K562 (cell line): ENCODE measurements at places on chromosomes 11 and 22.

- peak; percentile 59 for DNase-seq
These were observed 3.5 kb upstream of the ACAT1 start for GRCh38 chr11:108117746-108118371.

GRCh38 chr22:47357086-47357485 lies 594.6 kb downstream of the TBC1D22A start:
- no peak for DNase-seq

DNA sequence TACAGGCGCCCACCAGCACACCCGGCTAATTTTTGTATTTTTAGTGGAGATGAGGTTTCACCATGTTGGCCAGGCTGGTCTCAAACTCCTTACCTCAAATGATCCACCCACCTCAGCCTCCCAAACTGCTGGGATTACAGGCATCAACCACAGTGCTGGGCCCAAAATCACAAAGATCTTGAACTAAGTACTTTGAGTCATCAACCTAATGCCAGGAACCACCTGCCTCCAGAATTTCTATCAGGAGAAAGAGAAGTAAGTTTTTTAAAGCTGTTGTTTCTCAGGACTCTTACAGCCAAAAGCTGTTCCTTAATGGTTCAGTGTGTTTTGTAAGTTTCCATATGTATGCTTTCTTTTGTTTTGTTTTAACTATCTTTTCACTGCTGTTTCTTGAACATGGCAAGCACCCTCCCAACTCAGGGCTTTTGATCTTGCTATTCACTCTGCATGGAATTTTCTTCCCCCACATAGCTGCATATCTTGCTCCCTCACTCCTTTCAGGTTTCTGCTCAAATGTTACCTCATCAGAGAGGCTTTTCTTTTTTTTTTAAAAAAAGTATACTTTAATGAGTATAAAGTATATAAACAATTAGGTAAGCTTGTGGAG lies 6.0 kb upstream of the PAK1 start:
- DNase-seq = no peak

GRCh38 chr11:460331-461199 lies 10.5 kb downstream of the PTDSS2 start:
- DNase-seq = peak; percentile 70

DNA sequence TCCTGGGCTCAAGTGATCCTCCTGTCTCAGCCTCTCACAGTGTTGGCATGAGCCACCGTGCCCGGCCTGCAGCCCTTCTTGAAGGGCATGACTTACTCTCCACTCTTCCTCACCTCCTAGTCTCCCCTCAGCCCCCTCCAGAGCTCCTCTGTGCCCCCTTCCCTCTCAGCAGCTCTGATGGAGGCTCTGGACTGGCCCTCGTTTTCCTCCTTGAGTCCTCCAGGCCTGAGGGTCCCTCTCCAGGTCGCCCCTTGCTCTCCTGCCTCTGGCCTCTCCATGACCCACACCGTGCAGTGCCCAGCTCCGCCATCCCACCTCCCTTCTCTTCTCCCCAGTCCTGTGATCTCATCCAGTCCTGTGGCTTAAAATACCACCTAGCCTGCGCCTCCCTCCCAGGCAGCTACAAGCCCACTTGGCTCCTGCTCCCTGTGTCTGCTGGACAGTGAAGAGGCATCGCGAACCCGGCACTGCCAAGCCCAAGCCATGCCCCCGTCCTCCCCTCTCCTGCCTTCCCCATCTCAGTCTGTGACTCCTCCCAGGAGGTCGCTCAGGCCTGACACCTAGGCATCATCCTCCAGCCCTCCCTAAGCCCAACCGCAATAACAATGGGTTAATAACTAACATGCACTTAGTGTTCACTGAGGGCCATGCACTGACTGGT lies 11.9 kb downstream of the KCNJ4 start:
- DNase-seq = no peak

GRCh38 chr11:35541621-35542375 lies 16.4 kb upstream of the PAMR1 start:
- DNase-seq = no peak

DNA sequence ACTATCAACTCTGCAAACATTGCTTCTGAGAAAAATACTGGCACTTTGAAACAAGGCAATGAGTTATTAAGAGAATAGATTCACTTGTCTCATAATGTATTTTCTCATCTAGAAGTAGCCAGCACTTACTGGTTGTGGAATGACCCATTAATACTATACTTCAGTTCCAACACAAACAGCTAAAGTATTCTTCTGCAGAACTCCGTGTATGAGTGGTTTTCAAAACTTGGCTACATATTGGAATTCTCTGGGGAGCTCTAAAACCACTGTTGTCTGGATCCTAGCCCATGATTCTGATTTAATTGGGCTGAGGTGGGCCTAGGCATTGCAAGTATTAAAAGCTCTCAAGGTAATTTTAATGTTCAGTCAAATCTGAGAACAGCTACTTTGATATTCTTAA lies 1416.4 kb upstream of the RAG2 start:
- no peak for DNase-seq

DNA sequence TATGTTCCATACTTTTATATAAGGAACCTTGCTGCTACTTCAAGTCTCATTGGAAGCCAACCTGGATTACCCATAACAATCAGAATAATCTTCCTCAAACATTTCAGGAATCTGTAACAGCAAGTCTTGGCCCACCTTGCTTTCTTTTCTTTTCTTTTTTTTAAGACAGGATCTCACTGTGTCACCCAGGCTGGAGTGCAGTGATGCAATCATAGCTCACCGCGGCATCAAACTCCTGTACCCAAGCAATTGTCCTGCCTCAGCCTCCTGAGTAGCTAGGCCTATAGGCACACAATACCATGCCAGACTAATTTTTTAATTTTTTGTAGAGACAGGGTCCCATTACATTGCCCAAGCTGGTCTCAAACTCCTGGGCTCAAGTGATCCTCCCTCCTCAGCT lies 29.3 kb upstream of the PRDM10 start:
- no peak for DNase-seq

DNA sequence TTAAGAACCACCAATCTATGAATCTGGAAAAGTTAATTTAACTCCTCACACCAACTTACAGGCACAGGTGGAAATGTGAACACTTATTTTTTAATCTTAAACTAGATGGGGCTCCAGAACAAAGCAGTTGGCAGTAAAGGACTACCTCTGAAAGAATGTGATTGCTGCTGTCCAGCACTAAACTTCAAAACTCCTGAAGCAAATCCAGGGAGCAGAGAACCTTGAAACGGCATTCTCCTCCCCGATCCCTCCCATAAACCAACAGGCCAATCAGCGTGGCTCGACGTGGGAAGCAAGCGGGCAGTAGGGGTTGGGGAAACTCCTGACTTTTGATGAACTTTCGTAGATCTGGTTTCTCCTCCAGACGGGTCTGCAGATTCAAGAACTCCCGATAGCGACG lies 5.0 kb downstream of the SNX19 start:
- no peak for DNase-seq

GRCh38 chr11:30938171-30938570 lies 352.0 kb upstream of the MPPED2 start:
- DNase-seq = no peak

- no peak for DNase-seq
These were observed 4.4 kb upstream of the SPDYC start for GRCh38 chr11:65165410-65166317.

- DNase-seq = no peak
These were observed 216.5 kb upstream of the GRIA4 start for GRCh38 chr11:105393326-105393725.

DNA sequence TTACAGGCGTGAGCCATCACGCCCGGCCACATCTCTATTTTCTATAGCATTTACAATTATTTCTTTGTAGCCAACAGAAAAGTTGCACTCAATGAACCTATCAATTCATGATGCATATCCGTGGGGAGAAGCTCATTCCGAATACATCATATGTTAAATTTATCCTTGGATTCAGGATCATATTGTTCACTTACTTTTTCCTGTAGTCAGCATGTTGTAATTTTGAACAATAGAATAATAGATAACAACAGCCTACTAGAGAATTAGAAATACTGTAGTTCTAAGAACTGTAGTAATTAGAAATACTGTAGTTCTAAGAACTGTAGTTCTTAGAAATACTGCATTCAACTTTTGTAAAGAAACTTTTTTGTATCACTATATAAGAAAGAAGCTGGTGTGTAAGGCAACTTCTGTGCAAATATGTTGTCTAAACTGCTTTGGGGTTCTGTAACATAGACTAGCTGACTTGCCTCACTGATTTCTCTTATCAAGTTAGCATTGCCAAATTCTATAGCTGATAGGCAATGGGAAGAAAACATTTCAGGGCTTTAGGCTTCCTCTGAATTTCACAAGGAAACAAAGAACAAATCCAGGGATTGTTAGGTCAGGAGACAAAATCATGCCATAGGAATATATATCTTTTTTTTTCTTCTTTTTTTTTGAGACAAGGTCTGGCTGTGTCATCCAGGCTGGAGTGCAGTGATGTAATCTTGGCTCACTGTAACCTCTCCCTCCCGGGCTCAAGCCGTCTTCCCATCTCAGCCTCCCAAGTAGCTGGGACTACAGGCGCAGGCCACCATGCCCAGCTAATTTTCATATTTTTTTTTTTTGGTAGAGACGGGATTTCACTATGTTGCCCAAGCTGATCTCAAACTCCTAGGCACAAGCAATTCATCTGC lies 91.9 kb downstream of the CSTPP1 start:
- DNase-seq = peak; percentile 31

DNA sequence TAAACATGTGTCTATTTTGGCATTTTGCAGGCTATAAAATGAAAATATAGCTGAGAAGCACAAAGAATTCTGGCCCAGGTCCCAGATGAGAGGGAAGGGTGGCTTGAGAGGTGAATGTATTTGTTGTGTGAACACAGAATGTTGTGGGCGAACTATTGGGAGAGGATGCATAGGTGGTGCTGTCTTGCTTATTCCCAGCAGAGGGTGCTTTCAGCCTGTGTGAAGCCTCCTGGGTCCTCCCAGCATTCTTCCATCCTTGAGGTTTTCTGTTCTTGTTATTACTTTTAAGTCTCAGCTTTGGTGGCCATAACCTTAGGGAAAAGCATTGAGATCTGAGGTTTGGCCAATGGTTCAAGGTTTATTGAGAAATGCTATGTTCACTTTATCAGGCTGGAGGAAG lies 108.7 kb upstream of the SNX19 start:
- peak; percentile 9 for DNase-seq

GRCh38 chr11:57364851-57365660 lies 15.9 kb downstream of the PRG3 start:
- DNase-seq = no peak
